ENCODE measurements at places on chromosomes 7 and 10. TPM values are rescaled to one million over a fixed set of nuclear protein-coding genes. Genes with fewer than 3 reads are reported as not detected.

LDB3 gene
- 0.08 TPM for polyA plus RNA-seq

DIP2C gene
- polyA plus RNA-seq: 11.8 TPM

CHST15 gene
- 0.06 TPM for polyA plus RNA-seq

PRSS37 gene
- polyA plus RNA-seq: not detected

ANKRD1 gene
- 3.7 TPM for polyA plus RNA-seq
